NCI-H1694 treated with DMSO at 0.1 percent for 48 hours (cell line): ENCODE measurements at places on chromosomes 2 and 18.
A peak's percentile ranks its signal among the peaks of the same experiment; 100 is the strongest.

- no peak for DNase-seq
Measured at GRCh38 chr2:173153301-173153885, 77.7 kb downstream of the MAP3K20 start.

GRCh38 chr2:232621186-232621585 lies 12.2 kb upstream of the EFHD1 start:
- no peak for DNase-seq

GRCh38 chr2:208183526-208183925 lies 6.3 kb downstream of the C2orf80 start:
- DNase-seq: no peak

DNA sequence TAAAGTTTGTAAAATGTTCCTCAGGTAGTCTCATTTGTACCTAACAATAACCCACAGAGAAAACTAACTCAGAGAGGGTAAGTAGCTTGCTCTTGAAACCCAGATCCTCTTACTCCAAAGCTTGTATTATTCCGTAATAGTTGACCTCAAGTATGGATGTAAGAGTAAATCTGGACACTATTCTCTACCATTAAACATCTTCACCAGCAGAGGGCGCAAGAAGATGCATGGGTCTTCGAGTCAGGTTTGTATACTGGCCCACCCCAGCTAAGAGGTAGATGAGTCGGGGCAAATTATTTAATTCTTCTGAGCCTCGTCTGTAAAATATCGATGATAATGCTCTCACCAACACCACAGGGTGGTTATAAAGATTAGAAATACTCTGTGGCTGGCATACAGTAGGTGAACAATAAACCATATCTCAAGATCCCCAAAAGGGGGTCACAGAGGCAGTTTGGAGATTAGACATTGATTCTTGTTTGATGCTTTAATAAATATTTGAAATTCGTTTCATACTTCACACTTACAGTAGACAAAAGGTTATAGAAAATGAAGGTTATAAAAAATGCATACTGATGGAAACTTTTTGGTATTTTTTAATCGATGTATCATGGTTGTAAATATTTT lies 3.5 kb upstream of the CABLES1 start:
- DNase-seq: peak; percentile 57

GRCh38 chr2:235692671-235693171 lies 198.9 kb downstream of the AGAP1 start:
- no peak for DNase-seq

- no peak for DNase-seq
Measured at GRCh38 chr2:223060201-223060825, 8.3 kb downstream of the KCNE4 start.

- DNase-seq: no peak
Measured at GRCh38 chr2:237044281-237044680, 41.4 kb upstream of the COPS8 start.

DNA sequence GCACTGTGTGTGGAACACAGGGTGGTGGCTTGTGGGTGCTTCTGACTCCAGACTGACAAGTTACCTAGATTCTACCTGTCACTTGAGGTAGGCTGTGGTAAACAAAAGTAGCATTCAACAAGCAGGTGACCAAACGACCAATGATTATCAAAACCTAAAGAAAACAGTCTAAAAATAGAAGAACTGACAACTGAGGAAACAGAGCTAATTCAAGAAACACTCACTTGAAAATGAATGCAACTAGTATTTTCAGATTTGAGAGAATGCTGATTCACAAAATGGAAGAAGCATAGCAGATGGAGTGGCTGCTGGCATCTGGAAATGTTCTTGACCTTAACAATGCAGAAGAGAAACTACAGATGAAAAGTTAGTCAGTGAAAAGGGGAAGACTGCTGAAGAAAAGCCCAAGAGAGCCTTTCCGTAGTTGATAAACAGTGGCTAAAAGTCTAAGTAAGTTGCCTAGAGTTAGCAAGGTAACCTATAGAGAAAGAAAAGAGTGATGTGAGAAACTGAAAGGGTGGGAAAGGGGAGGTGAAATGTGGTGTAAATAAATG lies 170.4 kb downstream of the NCK2 start:
- no peak for DNase-seq
